ENCODE measurements at places on chromosomes 6 and 20.
A peak's percentile ranks its signal among the peaks of the same experiment; 100 is the strongest.

DNA sequence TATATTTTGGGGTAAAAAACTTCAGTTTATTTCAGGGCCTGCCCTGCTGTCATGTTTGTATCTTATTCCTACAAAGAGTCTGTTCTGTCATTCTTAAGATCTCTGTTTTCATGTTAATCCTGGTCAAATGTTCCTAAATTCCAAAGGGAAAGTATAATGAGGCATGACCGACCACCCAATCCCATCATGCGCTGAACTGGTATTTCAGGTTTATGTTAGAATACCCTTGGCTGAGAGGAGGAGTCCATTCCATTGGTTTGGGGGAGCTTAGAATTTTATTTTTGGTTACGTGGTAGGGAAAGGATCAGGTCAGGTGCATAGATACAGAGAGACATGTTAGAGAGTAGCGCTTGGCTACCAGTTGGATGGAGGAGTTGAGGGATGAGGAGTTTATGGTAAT lies 25.7 kb downstream of the CFAP61 start:
- DNase-seq, result no peak

DNA sequence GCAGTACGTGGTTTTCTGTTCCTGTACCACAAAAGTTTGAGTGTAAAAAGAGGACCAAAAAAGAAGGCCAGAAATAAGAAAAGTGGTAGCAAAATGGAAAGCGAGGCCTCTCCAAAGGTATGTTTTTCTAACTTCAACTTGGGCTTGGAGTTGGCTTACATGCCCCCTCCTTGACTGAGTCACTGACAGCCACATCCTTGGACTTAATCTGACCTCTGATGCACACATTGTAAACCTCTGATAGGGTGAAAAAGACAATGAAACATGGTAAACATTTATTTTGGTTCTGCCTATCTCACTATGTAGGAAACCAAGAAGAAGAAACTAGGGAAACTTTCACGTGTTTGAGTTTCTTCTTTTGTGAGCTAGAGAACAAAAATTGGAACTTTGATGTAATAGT lies 503.2 kb upstream of the ID4 start:
- DNase-seq, result peak; percentile 78

DNA sequence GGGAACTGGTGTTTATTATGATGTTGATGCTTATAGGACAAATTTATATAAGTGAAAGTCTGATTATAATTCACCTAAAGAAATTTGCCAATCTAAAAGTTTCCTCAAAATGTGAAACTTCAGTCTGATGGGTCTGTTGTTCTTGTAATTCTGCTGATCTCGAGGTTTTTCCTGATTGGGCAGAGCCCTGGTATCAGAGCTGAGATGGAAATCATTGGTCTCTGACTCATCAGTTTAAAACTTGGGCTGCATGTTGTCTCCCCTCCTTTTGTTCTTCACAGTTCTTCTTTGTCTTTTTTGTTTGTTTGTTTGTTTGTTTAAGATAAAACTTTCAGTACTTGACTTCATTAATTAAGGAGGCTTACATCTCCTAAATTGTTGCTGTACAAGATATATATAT lies 5.9 kb downstream of the SMAP1 start:
- no peak for DNase-seq

- no peak for DNase-seq
Measured at GRCh38 chr6:12582421-12583110, 134.0 kb upstream of the PHACTR1 start.

DNA sequence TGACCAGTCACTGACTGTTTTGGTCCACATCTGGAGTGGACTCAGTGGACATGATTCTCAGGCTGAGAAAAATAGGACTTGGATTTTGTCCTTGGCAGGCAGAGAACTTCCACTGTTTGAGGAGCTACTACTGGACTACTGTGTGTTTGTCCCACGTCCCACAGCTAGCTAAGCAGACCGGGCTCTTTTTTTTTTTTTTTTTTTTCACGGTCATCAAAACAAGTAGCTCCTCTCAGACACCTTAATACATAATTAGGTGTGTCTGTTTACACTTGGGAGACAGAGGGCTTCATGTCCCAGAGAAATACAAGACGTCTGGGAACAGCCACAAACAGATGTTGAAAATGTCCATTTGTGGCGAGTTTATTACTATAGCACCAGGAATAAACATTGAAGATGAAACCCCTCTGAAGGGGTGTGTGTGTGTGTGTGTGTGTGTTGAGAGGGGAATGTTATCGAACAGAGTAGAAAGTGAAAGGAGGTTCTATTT lies 155.0 kb upstream of the SUPT3H start:
- no peak for DNase-seq

DNA sequence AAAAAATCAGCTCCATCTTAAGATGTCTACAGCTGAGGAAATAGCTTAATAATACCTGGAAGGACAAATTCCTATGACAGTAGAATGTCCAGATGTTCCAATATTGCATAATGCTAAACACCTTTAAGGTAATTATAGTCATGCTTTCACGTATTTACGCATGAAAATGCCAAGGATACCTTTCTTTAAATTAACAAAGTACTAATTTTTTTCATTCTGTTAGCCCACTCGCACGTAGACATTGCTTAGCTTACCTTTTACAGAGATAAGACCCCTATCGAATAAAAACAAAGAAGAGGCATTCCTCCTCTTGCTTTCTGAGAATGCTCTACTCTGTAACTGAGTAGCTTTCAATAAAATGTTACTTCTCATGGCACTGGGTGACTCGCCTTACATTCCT lies 4.4 kb upstream of the GSTA4 start:
- DNase-seq, result no peak

- DNase-seq, result peak; percentile 75
Measured at GRCh38 chr20:16580147-16580546, 6.9 kb upstream of the KIF16B start.

DNA sequence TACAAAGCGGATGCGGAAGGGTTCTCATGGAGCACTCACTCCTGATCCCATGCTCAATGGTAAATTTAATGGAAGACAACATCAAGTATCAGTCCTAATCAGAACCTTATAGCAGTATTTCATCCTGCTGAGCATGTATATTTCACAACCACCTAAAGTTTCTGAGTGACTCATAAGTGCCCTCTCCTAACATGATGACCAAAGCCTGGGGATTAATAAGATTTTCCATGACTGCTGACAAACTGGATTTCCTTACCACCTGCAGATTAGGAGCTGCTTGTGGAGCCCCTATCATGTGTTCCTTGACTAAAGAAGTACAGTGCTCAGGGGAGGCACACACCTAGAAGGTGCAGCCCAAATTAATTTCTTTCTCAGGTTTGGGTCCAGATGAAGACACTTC lies 112.8 kb downstream of the INSM1 start:
- DNase-seq, result peak; percentile 75

DNA sequence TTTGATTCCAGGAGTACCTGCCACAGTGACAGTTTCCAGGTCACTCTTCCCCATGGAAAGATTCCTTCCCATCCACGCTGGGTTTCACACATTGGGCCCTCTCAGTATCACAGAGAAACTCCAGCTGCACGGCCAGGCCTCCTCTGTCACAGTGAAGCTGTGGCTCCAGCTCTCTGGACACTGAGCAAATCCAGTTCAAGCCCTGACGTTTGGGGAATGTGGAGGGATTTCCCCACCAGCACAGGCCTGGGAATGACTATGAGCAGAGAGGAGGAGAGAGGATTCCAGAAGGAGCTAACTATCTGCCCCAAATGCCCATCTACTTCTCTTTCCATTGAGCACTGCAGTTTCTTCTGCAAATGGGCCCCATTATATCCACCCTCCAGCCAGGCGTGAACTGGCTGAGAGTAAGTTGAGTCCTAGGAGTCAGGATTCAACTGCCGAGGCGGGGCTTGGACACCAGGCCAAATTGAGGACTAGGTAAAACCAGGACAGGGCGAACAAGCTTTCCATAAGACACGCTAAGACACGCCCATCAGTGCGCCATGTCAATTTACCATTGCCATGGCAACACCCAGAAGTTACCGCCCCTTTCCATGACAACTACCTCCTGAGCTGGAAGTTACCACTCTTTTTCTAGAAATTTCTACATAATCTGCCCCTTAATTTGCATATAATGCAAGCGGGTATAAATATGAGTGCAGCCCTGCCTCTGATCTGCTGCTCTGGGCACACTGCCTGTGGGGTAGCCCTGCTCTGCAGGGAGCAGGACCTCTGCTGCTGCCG lies 9.2 kb upstream of the BNIP5 start:
- DNase-seq, result no peak

GRCh38 chr6:34059914-34060313 lies 86.0 kb downstream of the GRM4 start:
- no peak for DNase-seq

DNA sequence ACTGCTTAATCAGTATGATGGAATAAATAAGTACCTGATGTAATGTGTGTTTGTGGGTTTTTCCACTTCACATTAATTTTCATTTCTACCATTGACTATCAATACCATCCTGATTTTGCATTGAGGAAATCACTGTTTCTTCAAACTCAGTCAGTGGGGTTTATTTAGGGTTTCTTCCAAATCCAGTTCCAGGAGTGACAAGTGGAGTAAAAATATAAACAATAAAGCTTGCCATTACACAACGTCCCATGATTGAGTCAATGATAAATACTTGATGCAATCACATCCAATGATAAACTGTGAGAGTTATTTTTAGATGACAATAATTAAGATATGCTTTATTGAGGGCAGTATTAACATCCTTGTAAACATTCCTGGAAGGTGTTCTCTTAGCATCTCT lies 1037.4 kb upstream of the GJE1 start:
- DNase-seq, result no peak

DNA sequence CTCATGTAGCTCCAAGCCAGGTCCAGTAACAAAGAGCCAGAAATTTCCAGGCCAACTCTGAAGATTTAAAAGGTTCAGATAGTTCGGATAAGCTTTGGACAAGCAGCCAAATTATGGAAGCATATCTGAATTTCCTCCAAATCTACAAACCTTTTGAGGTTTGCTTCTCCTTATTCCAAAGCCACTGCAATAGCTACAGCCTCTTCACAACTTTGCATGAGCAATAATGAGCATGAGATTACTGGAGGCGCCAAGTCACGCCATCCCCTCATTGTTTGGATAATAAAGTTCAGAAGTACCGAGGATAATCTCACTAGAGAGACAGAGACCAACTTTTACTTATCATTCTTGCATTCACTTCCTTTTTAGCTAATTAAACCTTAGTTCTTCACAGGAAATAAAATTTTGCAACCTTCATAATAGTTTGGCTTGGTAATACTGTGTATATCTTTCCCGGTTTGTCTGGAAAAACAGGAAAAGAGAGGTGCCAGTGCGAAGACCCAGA lies 329.6 kb upstream of the RSPO3 start:
- DNase-seq, result no peak

DNA sequence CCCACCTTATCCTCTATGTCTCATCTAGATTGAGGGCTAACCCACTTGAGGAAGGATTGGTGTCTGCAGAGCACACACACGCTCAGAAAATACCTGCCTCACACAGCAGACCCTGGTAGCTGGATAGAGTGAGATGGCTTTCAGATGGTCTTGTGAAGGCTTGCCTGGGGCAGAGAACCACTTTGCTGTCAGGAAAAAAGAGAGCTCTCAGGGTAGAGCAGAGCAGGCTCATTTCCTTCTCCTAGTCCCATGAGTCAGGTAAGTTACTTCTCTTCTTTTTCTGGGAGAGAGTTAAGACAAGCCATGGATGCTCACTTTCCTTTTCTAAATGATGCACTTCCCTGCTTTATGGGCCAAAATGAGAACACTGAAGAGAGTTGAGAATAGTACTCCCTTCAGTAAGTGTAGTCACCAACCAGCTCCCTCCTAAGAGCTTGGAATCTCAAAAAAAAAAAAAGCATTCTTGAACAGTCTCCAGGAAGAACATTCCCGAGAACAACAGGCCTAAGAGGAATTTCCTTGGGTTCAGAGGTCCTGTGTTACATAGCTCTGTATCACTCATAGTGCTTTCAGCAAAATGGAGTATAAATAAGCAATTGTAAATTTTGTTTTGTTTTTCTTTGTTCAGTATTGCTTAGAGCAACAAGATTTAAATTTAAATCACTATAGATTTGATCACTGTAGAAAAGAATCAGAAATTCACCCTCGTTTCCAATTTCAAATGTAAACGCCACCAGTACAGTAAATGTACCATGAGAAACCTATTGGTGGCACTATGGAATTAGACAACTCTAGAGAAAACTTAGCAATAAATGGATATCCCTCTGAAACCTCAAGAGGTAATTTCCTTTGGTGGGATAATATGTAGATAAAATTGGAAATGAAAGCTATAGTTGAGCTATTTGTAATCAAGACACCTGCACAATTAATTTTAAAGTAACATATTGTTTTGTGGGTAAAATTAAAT lies 530.3 kb downstream of the RFPL4B start:
- DNase-seq, result peak; percentile 9

Data from RWPE1 (cell line).